Caco-2 (cell line): ENCODE measurements at places on chromosomes 1 and 21. TPM values are rescaled to one million over a fixed set of nuclear protein-coding genes. Genes with fewer than 3 reads are reported as not detected.

MPL gene
- total RNA-seq: 0.49 TPM in 1 of 2 replicates, not detected in the other

- DNase-seq: no peak
These were observed 31.8 kb downstream of the SDCCAG8 start for GRCh38 chr1:243287652-243288051.

- DNase-seq: no peak
These were observed 26.7 kb downstream of the RTCA start for GRCh38 chr1:100292711-100293110.

B3GALNT2 gene
- 35.5 and 35.9 TPM in 2 replicates for total RNA-seq

GRCh38 chr1:25784575-25785051 is 15.4 kb upstream of the SELENON start:
- DNase-seq: no peak

DNA sequence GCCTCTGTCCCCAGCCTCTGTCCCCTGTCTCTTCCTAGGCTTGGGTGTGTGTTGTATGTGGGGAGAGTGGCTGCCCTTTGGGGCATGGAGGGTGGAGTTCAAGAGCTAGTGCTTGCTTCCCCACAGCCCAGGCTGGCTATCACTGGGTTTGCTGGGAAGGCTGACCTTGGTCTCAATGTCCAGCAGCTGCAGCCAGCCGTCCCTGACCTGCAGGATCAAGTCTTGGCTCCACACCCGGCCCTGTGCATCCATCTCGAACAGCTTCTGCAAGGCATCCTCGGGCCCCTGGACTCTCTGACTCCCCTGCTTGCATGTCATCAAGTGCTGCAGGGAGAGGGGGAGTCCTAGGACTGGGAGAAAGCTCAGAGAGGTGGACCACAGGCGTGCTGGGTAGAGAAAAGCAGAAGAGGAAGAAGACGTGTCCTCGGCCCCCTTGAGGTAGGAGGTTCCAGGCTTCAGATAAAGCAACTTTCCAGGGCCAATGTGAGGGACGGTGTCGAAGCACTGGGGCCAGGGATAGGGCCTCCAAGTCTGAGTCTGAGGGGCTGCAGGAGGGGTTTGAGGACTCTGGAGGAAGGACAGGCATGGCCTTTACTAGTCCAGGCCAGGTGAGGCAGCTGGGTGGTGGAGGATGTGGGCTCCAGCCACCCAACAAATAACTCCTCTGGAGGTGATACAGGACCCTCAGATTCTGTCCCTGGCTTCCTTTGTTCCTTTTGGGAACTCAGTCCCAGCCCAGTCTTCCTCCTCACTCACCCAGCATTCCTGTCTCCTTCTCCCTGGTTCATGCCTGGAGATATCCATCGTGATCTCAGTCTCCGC is 4.0 kb downstream of the EPS8L3 start:
- DNase-seq: no peak

AMPD2 gene
- total RNA-seq: 40.3 and 47.8 TPM in 2 replicates

- DNase-seq: no peak
These were observed 4.9 kb downstream of the AHDC1 start for GRCh38 chr1:27598902-27599528.

- DNase-seq: peak; percentile 65
These were observed 723 bp downstream of the CDC42BPA start for GRCh38 chr1:227317523-227318015.

DNA sequence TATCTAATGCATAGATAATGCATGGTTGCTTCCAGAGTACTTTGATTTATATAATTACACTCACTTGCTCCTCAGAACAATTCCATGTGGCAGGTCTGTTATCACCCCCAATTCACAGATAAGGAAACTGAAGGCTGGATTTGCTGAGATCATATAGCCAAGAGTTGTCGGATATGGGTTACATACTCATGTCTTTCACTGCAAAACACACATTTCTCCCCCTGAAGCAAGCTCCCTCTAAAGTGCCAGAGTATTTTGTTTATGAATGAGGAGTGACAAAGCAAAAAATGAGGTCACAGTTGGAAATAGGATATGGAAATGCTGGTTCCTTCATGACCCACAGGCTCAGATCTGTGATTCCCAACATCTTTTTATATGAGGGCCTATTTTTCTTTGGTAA is 134.2 kb downstream of the ROR1 start:
- no peak for DNase-seq

EFNA1 gene
- 42.5 and 47.9 TPM in 2 replicates for total RNA-seq

CYP4A11 gene
- total RNA-seq: 0.16 TPM in 1 of 2 replicates, not detected in the other

DNA sequence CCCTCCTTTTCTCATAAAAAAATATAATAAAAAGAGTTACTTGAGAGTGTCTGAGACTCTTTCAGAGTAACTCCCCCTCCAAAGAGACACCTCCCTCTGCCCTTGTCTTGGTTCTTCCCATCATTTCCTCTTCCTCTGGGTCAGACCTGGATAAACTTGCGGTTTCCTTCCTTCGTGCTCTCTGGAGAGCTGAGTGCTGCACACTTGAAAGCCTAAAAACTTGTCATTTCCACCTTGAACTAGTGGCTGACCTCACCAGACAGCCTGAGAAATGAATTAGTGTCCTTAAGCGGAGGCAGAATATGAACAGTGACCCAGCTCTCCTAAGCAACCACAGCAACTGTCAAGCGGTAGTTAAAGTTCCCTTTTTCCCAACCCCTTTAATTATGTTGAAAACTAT is 88.4 kb upstream of the PROX1 start:
- no peak for DNase-seq

DNA sequence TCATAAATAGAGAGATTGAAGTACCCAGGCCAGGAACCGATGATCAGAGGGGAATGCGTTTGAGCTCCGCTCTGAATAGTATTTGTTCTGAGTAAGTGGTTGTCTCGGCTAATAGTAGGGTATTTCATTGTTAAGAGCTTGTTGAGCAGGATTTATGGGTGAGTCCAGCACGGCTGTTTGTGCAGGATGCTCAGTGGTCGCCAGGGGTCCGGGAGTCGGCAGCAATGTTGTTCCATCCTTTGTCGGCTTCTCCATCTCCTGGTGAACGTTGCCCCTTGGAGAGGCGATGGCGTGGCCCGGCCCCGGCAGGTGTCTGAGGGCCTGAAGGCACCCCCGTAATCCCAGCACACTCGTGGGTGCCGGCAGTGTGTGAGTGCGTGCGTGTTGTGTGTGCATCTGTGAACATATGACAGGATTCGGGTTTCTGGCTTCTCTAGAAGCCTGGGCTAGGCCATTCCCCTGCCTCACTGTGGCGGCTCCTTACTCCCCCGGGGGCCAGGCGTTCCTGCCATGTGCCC is 160.8 kb upstream of the ARHGEF16 start:
- no peak for DNase-seq

DNA sequence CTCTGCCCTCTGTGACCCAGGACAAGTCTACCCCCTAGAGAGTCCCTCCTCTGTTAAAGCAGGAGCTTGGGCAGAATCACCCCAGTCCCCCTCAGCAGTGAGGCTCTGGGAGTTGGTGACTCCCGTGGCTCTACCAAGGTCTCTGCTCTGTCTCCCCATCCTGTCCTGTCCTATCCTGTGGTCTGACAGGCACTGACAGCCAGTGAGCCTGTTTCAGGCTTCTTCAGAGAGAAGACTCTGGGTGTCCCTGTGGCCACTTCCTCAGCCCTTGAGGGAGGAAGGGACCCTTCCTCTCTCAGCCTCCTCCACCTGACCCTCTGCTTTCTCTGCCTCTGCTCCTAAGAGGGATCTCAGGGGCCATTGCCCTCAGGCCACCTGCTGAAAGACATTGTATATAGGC is 148.7 kb downstream of the FCRL5 start:
- DNase-seq: no peak

DNA sequence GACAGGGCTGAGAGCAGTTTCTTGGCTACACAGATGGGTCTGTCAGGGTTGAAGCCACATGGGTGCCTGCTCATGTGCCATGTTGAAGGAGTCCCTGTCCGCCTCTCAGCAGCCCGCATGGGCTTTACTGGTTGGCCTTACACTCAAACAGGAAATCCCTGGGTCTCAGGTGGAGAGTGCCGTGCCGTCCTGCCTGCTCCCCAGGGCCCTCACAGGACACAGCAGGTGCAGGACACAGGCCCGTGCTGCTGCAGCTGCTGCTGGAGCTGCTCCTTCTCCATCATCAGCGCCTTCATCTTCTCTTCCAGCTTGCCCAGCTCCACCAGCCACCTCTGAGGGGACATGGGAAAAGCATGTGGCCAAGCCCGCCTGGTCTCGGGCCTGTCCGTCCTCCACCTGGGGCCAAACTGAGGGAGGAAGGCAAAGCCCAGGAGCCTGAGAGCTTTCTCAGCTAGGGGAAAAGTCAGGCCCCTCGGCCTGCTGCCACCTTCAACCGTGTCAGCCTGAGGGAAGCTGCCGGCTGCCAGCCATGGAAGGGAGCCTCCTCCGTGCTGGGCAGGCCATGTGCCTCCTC is 5.5 kb downstream of the SLFNL1 start:
- no peak for DNase-seq

DNA sequence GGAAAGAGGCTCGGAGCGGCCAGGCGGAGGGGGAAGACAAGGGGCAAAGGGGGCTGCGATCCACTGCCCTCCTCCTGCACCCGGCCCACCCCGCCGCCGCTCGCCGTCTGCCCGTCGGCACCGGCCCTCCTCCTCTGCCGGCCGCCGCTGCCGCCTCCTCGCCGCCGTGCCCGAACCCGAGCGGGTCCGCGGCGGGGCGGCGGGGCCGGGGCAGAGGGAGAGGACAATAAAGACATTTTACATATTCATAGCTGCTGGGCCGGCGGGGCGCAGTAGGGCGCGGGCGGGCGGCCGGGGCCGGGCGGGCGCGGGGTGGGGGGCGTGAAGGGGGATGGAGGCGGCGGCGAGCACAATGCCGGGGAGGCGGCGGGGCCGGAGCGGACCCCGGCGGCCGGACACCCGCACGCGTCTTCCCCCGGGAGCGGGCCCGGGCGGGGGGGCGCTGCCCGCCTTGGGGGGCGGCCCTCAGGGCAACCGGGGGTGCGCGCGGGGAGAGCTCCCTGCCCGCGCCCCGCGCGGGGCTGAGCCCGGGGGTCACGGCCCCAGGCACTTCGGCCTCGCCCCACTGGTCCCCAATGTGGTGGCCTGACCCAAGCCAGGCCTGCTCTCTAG is 546 bp downstream of the POU2F1 start:
- DNase-seq: no peak

DNA sequence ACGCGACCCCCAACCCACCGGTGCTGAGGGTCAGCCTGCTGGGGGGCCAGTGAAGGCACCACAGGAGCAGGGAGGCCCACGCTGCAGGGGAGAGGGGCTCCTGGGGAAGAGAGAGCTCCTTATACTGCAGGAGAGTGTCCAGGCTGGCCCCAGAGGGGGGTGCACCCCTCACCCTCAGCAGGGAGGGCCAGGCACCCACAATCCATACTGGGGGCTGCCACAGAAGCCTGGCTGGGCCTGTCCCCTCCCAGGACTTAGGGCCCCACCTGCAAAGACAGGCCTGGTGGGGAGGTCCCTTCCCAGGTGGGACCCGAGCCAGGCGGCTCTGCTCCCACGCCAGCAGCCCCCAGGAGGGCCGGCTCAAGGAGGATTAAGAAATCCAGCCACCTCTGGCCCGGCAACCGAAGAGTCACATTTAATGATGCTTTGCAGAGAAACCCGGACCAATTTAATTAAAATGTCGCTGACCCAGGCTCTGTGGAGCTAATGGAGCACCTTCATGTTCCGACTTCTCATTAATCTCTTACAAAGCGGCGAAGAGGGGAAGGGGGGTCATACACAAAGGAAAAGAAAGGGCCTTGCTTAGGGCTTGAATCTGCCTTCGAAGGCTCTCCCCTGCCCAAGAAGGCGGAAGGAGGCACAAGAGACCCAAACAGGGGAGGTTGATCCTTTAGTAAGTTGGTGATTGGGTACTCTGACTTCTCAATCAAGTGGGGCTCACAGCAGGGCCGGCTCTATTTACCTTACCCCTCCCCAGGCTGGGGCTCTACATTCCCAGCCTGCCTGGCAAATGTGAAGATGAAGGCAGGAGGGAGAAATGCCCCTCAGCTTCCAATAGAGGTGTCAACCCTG is 25.0 kb downstream of the WNT9A start:
- no peak for DNase-seq
